ENCODE measurements at places on chromosomes 16 and 17.

GRCh38 chr17:41483991-41484826, 3.3 kb upstream of the KRT35 start:
- no peak for ATAC-seq

- no peak for ATAC-seq
Observed at GRCh38 chr17:53949473-53950090, 126.9 kb downstream of the KIF2B start.

DNA sequence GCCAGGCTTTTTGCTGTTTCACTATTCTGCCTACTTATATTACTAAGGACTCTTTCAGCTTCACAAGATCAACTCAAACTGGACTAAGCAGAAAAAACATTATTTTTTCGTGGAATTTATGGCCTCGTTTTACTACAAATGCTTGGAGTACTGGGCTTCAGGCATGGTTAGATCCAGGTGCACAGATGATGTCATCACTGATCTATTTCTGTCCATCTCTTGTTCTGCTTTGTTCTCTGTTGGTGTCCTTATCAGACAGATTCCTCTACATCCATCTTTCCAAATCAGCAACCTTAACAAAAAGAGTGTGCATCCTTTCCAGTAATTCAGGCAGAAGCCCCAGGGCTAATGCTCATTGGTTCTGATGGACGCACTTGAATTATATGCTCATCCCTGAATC, 109.9 kb upstream of the DNAH9 start:
- ATAC-seq = no peak

GRCh38 chr17:61970030-61970429, 42.2 kb upstream of the INTS2 start:
- ATAC-seq = no peak

- peak; percentile 82 for ATAC-seq
Observed at GRCh38 chr16:56625140-56625942, at the start of gene MT1E. Gene MT1E, plus strand, starts transcription at chr16:56625781. Its CDS starts 71 bp downstream, at chr16:56625852.

- ATAC-seq = no peak
Observed at GRCh38 chr17:4307179-4307930, 43.6 kb upstream of the ANKFY1 start.

GRCh38 chr16:10741844-10742243, 1.8 kb upstream of the NUBP1 start:
- ATAC-seq = no peak

GRCh38 chr17:57918017-57918895, 37.0 kb downstream of the CUEDC1 start:
- no peak for ATAC-seq

DNA sequence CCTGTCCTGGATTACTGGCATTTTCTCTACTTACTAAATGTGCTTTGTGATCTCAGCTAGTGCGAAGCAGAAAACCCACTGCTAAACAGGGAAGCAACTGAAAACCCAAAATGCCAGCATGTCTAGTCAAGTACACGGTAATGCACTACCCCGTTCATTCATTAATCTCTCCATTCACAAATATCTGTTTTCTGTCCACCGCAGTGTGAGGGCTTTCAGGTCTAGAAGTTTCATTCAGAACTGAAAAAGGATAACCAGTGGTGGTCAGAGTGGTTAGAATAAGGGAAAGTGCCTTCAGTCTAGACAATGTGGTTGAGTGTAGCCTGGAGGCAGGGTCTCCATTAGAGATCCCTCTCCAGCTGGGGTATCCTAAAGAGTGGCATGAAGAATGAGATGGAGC, 68.3 kb downstream of the C17orf67 start:
- ATAC-seq = no peak

DNA sequence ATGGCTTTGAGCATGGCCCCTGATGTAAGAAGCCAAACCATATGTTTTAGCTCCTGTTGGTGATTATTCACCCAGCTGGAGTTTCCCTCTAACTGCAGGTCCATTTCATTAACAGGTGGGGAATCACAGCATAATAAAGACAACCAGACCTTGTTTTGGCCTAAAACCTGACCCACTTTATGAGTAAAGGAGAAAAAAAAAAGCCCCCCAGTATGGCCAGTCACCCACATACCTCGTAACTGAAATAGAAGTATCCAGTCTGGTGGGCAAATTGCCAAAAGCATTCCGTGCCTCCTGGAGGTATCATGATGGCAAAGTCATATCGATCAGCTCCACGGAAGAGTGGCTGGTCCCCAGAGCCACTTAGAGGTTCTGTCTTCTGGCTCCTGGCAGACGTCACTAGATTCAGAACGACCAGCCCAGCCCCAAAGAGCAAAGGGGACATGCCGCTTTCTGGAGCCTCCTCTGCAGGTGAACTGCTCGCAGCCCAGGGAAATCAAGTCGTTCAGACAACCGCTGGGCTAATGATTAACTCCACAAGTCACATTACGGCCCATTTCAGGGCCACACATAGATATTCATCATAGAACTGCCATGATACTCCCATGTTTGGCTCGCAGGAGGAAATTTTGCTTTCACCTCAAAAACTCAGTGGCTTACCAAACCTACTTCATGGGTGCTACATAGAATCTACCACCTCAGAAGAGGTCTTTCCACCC, at the start of gene TMED6:
TMED6 (minus strand) TSS at position 478 of the 719 bp plus-strand sequence; CDS start at position 445, 33 bp downstream.
- no peak for ATAC-seq

- peak; percentile 52 for ATAC-seq
Observed at GRCh38 chr17:64984851-64985521, 65.7 kb upstream of the LRRC37A3 start.

- ATAC-seq = no peak
Observed at GRCh38 chr16:12775656-12776236, 27.9 kb downstream of the CPPED1 start.

- no peak for ATAC-seq
Observed at GRCh38 chr17:78613416-78613815, 36.2 kb upstream of the DNAH17 start.

- ATAC-seq = no peak
Observed at GRCh38 chr17:16987066-16987829, 15.3 kb upstream of the TNFRSF13B start.

- ATAC-seq = no peak
Observed at GRCh38 chr16:65122724-65123395, 997 bp upstream of the CDH11 start.

DNA sequence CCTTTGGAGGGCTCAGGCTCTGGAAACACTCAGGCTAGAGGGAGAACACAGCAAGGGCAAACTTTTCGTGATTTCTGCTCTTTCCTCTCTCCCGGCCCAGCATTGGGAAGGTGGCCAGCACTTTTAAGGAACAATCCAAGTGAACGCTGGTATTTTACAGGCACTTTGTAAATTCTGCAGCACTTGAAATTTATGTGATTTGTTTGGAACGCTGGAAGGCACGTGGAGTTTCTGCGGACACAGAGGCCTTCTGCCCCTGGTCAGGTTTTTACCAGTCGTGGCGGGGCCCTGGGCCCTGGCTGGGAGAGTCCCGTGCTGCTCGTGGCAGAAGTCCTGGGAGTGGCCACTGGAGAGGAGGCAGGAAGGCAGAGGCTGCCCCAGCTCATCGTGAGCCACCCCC, 188.6 kb downstream of the ENGASE start:
- ATAC-seq = no peak

GRCh38 chr17:79609049-79609589, 1.7 kb downstream of the RBFOX3 start:
- no peak for ATAC-seq

DNA sequence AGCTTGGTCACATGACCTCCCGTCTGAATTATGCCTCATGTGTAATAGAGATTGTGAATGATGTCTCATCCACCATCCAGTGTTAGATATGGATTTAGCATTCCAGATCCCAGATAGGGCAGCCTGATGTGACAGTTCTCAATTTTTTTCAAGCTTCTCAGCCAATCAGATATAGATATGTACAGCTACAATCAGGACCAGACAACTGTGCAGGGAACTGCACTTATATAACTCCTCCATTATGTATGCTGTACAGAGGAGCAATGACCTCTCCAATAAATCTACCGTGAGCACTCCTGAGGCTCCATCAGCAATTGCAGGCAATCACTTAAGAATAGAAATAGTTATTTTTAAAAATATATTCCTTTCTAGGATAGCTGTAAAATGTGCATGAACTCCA, 722.8 kb upstream of the SOX9 start:
- no peak for ATAC-seq

DNA sequence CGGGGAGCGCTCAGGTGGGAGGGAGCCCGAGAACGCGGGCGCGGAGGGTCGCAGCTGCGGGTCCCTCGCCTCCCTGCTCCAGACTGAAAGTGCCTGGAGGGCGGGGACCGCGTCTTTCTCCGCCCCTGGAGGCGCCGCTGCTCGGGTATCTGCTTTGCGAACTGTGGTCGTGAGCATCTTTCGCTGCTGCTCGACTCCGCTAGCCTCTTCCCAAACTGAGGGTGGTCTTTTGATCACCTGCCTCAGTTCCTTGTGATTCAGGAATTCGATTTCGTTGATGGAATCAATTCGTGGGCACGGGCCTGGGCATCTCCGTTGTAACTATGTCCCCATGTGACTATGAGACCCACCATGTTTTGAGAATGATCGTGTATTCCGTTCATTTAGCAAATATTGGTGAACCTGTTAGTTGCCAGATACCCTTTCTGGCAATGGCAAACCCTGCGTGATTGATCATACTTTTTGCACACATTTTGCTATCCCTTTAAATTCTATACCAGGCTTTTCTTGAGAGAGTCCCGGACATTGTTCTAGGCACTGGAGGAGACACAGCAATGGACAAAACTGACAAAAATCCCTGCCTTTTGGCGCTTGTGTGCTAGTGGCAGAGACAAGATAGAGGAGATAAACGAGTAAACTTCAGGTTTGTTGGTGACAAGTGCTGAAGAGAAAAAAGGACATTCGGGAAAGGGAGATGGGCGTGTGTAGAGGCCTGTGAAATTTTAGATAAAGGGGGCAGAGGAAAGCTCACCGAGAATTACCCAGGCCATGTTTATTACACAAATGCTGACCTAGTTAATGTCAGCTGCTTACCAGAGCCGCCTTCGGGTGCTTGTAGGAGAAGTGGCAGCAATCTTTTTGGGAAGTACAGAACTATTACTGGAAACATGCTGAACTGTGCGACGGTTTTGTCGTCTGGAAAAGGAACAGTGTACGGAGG, 948 bp downstream of the UTP18 start:
- ATAC-seq = no peak

- peak; percentile 57 for ATAC-seq
Observed at GRCh38 chr16:81588326-81589081, 143.9 kb downstream of the CMIP start.

GRCh38 chr16:31083081-31083480, 5.7 kb downstream of the PRSS53 start:
- no peak for ATAC-seq

DNA sequence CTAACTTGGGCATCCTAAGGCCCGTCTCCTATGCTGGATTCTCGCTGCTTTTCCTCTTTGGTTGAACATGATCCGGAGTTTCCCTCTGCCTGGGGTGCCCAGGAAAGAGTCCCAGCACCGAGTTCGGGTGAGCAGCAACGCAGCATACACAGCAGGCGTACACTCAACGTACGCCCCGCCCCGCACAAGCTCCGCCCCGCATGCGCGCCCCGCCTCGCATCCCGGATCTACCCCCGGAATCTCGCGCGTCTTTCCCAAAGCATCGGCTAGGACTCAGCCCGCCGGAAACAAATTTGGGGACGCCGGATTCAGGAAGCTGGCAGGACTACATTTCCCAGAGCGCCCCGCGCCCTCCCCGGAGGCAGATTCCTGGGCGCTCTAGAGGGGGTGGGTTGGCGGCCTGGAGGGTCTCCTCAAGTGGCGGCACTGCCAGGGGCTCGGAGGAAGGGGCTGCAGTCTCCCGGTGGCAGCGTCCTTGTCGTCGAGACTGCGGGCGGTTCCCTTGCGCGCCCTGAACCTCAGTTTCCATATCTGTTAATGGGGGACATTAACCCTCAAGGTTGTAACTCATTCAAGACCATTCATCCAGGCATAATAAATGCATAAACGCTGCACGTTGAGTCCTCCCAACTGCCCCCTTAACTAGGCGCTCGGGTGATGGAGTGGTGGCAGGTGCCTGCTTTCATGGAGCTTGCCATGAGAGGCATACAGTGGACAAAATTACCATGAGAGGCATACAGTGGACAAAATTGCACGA, 1.8 kb upstream of the ZNF500 start:
- peak; percentile 85 for ATAC-seq

- ATAC-seq = no peak
Observed at GRCh38 chr17:6549384-6550036, 6.8 kb downstream of the PITPNM3 start.

- peak; percentile 21 for ATAC-seq
Observed at GRCh38 chr17:59330053-59330942, 1.2 kb upstream of the YPEL2 start.

- no peak for ATAC-seq
Observed at GRCh38 chr16:72921620-72922019, 126.3 kb downstream of the ZFHX3 start.

DNA sequence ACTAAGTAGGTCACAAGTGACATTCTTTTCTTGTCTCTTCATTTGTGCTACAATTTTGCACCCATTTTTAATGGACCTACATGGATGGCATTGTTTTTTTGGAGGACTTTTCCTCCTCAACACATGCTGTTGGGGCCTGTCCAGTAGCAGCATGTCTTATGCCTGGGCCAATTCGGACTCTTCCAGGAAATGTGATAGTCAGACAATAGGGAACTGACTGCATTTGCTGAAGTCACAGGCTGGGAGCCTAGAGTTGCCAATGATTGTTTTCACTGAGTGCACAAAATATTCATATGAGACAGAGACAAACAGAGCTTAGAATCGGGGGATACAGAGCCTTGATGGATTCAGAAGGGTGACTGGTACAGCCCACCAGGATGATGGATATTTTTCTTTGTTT, 867.3 kb upstream of the GOT2 start:
- ATAC-seq = no peak

DNA sequence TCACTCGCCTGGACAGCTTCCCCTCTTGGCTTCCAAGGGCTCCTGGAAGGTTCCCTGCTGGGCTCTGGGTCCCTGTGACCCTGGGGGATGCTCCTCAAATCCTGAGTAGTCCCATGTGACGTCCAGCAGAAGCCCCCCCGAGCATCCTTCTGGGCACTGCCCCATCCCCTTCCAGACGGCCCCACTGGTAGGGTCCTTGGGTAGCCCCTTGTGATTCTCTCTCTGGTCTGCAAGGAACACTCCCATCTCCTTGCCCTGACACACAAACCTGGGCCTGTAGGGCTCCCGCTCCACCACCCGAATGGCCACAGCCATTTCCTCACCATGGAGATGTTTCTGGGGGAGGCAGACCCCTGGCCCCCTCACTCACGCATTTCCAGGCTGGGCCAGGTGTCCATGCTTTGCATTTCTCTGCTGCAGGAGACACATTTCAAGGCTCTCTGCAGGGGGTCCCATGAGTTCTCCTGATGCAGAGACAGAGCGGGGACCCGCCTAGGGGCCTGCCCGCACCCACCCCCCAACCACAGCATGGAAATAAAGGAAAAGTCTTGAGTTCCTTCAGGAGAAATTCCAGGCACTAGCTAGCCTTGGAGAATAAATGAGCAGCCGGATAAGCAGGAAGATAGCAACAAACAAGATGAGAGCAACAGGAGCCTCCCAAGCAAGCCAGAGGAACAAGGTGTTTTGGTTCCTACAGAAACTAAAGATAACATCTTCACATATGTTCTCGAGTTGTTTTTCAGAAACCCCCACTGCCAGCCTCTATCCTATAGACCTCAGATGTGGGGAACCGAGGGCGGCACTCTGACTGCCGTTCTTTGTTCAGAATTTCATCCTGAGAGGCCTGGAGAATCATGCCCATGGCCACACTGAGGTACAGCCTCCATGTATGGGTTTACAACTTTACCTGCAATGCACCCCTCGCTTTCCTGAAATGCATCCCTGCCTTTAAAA, 128.8 kb downstream of the MGAT5B start:
- ATAC-seq = no peak

All from activated T-helper 17 cell treated with anti-CD3 and anti-CD28 coated beads, Interleukin-2, amount 50 U/mL, for 72 hours (primary cell).